ENCODE measurements at places on chromosomes 1 and 21.

- DNase-seq, result no peak
Measured at GRCh38 chr1:6834366-6834765, 49.1 kb downstream of the CAMTA1 start.

- no peak for DNase-seq
Measured at GRCh38 chr1:9080705-9081291, 11.4 kb upstream of the SLC2A5 start.

DNA sequence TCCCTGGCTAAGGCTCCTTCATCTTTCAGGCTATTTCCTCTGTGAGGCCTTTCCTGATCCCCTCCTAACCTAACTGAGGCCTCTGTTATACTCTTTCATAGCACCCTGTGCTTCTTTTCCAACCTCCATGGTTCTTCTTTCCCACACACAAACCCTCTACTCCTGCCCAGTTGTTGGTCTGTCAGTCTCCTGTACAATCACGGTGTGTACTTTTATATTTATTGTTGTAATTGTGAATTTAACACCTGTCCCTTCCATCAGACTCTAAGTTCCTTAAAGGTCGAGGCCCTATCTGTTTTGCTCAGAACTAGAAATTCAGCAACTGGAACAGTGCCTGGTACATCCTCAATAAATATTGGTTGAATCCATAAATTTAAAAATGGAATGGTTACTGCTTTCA, 100.2 kb upstream of the KCNE2 start:
- DNase-seq, result no peak

DNA sequence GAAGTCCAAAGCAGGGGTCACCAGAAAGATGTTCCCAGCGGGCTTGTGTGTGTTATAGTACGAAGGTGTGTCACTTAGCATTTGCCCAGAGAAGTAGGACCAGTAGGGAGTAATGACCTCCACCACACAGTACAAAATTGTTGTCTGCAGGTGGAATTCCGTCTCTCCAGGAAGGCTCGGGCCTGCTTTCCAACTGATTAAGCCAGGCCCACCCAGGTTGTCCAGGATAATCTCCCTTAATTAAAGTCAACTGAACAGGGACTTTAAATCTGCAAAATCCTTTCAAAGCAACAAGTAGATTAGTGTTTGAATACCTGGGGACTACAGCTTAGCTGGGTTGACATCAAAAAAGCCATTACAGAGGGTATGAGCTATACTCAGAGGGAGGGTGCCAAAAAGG, 131.3 kb downstream of the BACH1 start:
- DNase-seq, result no peak

DNA sequence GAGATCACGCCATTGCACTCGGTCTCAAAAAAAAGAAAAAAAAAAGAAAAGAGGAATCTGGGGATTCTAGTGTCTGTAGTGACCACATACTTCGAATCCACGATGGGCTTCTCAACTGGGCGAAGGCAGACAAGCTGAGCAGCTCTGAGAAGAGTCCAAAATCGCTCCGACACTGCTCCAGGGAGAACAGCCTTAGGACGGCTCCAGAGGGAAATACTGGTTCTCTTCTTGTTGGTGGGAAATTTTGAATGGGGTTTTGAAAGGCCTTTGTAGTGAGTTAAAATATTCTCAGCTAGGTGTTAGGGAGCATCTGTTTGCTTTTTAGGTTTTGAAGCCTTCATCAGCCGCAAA, 18.3 kb upstream of the HJV start:
- no peak for DNase-seq

- no peak for DNase-seq
Measured at GRCh38 chr1:44682883-44683265, 8.4 kb downstream of the ARMH1 start.

GRCh38 chr1:231841616-231842344, 215.2 kb downstream of the DISC1 start:
- DNase-seq, result no peak

- no peak for DNase-seq
Measured at GRCh38 chr1:31708324-31708723, 4.5 kb upstream of the COL16A1 start.

GRCh38 chr1:101344745-101345144, 107.9 kb downstream of the S1PR1 start:
- DNase-seq, result no peak

DNA sequence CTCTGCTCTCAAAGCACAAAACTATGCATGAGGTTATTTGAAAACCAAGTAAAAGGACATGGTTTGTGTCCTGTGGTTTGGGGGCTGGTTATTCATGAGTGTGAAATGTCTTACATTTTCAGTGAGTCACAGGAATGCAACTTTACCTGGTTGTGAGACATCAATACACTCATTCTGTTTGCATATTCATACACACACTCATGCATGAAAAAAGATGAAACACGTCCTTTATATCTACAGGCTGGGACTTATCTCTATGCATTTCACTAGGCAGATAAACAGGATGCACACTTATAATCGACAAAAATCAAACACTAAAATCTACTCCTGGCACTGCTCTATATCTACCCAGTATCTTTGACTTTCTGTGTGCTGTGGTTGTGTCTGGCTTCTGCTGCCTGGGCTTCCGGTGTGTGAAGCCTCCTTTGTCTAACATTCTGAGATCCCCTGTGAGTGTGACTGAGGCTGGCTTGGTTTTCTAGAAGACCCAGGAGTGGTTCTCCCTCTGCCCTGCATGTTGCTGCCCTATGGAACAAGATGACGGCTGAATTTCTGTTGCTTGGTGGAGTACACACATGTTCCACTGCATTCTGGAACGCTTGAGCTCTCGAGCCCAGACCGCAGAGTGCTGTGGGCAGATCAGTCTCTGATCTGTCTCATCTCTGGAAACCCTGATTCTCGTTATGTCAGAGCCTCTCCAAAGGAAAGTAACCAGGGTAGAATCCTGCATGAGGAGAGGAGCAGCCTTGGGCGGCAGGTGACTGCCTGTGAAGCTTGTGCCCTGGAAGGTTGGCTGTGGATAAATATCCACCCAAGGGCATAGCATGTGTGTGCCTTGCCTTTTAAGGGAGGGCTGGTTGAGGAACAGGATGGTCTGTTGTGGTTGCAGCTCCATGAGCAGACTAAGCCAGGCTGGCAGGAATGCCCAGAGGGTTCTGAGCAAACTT, 19.7 kb upstream of the FASLG start:
- DNase-seq, result peak; percentile 82

- no peak for DNase-seq
Measured at GRCh38 chr1:79920960-79921669, 914.6 kb upstream of the ADGRL4 start.

- DNase-seq, result no peak
Measured at GRCh38 chr1:207313131-207313530, 8.3 kb upstream of the CD55 start.

GRCh38 chr1:160807247-160807646, 11.3 kb downstream of the LY9 start:
- DNase-seq, result no peak

DNA sequence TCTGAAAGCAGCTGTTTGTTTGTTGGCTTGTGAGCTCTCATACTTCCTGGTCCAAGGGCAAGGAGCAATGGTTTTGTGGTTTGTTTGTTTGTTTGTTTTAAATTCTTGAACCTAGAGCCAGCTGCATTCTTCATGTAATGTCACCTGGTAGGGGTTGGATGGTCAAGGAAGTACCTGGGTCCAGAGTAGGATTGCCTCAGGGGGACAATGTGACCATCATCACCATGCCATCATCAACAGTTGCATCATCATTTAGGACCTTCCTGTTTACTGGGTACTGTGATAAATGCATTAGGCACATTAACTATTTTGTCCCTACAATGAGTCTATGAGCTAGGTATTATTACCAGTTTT, 14.7 kb upstream of the MYOG start:
- DNase-seq, result no peak

- no peak for DNase-seq
Measured at GRCh38 chr1:37998913-37999429, 6.3 kb downstream of the FHL3 start.

DNA sequence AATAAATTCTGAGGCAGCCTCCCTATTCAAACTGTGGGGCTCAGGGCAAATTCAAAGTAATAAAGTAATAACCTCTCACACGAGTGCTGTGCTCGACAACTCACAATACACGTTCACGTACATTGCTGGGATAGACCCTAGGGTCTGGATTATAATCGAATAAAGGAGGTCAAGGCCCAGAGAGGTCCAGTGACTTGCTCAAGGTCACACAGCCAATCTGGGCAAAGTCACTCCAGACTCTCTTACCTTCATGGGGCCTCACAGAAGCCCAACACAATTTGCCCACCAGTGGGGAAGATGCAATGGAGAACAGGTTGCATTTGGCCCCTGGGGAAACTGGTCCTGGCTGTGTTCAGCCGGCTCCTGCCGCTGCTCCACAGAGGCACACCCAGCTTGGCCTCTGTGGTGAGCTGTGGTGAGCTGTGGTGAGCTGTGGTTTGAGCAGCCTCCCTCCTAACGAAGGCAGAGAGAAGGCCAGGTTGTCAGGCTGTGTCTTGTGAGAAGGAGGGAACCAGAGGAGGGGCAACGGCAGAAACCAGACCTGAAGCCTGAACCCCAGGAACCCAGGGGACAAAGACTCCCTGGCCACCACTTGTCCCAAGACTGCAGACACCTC, 35.1 kb downstream of the NUAK2 start:
- peak; percentile 88 for DNase-seq

DNA sequence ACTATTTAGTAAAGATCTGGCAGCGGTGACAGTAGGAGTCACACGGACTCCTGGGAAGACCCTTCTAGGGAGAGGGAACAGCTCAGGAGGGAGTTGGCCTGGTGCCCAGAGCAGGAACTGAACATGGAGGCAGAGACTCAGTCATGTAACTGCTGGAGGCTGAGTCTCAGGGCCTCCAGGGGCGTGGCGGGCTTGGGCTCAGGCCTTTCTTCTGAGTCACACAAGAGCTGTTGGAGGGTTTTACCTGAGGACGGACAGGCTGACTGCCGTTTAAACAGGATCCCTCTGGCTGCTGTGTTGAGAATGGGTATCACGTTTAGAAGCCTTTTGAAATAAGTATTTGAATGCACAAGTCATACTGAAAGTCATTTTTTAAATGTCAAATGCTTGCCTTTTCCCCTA, 7.2 kb upstream of the ETS2 start:
- no peak for DNase-seq

- no peak for DNase-seq
Measured at GRCh38 chr1:164440232-164440631, 118.8 kb upstream of the PBX1 start.

GRCh38 chr1:227889047-227889862, 58.5 kb downstream of the WNT9A start:
- DNase-seq, result no peak

DNA sequence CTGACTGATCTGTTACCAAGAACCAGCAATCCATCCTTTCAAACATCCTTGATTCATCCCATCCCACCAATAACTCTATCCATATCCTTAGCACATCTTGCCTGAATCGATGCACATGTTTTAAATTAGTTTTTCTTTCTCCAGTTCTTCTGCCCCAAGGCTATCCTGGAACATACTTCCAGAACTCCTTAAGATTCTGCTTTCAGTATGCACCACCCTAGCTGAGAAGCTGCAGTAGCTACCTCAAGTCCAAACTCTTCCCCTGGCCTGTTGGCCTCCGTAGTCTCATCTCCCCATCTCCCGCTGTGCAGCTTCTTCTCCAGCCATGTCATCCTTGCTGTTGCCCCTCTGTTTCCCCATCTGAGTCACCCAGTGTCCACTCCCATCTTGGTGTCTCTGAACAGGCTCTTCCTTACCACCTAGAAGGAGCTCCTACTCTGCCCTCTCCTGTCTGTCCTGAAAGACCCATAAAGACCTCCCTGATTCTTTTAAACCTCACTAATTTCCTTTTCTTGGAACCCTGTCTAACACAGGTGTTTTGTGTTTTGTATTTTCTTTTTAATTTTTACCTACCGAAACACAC, 108.0 kb downstream of the SGIP1 start:
- DNase-seq, result no peak

- DNase-seq, result no peak
Measured at GRCh38 chr1:230382001-230382491, 44.1 kb downstream of the PGBD5 start.

- DNase-seq, result no peak
Measured at GRCh38 chr1:86226204-86226603, 69.6 kb upstream of the COL24A1 start.

GRCh38 chr1:158458263-158458662, 3.4 kb upstream of the OR10K1 start:
- no peak for DNase-seq

All from activated CD4-positive, alpha-beta T cell treated with anti-CD3 and anti-CD28 coated beads, Interleukin-2, amount 10 ng/mL, durations not matched to agents 7 days and 5 days (primary cell).